ENCODE measurements at places on chromosomes 1 and 21.

GRCh38 chr1:22910286-22910685, 62.4 kb downstream of the LACTBL1 start:
- DNase-seq, result no peak

DNA sequence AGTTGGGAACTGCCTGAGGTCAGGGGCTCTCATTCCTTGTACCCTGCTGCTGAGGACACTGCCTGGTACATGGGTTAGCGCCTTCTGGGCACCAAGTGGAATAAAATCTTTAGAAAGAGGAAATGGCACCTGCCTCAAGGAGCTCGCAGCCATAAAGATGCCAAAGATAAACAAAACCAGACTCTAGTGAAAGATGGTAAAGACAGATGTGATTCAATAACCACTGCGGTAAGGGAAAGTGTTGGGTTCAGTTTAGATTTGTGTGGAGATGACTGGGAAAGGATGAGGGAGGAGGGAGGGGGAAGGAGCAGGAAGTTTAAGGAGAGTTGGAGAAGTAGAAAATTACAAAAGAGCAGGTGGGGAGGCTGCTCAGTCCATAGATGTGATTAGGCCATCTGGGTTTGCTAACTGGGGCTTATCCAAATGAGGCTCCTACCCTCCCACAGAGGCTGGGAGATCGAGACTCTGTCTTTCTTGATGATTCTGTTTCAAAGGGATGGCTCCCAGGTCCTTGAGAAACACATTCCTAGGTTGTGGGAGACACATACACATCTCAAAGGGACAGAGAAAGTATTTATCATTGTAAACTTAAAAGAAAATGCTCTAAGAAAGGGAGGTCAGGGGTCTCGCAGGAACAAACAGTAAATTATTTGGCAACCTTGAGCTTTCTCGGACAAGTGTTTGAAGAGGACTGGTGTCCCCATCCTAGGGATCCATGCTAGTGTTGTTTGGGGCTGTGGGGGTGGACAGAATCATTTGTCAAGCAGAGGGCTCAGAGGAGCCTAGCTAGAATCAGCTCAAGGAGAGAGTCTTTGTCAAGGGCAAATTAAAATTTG, 65.7 kb upstream of the MORC3 start:
- DNase-seq, result no peak

DNA sequence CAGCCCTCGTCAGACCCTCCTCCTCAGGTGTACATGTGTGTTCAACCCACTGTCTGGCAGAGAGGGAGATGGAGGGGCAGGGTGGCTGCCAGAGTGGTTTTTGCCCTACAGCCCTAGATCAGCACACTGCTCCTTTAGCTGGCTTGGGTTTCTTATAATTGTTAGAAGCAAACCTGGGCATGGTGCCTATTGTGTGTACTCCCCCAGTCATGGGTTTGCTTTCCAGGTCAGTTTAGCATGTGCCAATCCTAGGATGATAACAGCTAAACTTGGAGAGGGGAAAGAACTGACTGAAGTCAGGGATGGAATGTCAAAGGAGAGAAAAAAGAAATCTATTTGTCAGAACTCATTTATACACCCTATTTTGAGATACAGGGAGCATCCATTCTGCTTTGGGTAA, 63.3 kb downstream of the UCK2 start:
- no peak for DNase-seq

DNA sequence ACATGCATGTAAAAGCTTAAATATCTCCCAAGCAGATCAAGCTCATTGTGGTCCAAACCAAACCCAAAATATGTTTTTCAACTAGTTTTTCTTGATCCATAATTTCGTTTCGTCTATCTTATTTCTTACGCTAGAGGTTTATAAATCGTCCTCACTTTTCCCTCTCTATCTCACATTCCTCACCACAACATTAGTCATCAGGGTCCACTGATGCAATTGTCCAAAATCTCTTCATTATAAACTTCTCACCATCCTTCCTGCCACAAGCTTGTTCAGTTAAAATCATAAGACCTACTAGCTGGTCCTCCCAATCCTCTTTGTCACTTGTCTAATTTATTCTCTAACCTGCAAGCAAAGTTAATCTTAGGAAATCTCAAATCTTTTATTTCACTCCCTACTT, 173.0 kb upstream of the PALMD start:
- DNase-seq, result no peak

- DNase-seq, result no peak
Measured at GRCh38 chr1:1419363-1419812, 1.7 kb downstream of the ANKRD65 start.

- DNase-seq, result no peak
Measured at GRCh38 chr1:59678493-59679228, 136.1 kb upstream of the HOOK1 start.

GRCh38 chr1:23167353-23168078, 1.1 kb downstream of the LUZP1 start:
- DNase-seq, result no peak

GRCh38 chr21:39610703-39611102, 2.0 kb upstream of the B3GALT5 start:
- no peak for DNase-seq

DNA sequence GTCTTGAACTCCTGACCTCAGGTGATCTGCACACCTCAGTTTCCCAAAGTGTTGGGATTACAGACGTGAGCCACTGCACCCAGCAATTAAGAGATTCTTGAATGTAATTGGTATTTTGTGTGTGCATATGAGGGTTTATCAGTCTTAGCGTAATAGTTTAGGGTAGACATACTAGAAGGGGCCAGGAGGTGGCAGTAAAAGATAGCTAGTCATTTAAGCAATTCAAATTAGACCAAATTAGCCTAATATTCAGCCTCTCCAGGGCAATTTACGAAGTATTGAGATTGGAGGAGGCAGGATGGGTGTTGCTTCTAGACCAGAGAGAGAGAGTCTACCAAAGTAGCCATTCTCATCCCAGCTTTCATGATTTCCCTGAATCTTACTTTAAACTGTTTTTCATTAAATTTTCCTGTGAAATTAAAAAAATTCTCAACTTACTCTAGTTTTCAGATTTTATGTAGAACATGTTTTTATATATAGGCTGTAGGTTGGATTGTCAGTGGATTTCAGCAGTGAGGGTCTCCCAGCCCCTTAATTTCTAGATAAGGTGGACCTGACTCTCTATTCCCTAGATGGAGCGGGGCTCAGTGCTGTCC, 119.7 kb downstream of the HHAT start:
- peak; percentile 9 for DNase-seq

DNA sequence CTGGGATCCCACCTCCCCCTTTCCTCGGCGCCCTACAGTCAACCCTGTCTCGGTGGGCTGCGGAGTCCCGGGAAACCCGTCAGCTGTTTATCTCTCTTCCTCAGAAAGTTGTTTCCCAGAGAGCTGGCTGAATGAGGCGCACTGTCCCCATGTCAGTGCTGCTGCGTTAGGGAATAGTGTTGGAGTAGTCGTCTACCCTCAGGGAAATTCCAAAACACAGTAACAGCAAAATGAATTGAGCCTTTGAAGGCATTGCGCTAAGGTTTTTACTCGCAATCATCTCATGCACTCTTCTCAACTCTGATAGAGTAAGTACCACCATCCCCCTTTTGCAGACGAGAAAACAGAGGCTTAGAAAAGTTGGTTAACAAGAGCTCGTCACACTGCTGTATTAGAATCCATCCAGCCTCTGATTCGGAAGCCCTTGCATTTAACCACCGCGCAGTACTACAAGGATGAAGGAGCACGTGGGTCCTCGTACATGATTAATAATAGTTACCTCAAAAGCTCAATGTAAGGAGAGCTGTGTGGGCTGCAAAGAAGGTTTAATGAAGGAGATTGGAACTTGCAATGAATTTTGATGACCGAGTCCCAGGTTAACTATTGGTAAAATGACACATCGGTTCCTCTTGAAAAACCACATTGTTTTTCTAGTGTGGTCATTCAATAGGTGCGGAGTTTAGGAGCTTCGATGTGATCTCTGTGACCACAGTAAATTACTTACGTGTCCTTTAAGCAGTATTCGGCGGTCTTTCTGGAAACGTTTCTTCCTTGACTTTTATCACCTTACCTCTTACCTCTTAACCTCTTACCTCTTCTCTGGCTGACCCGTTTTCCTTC, 788 bp upstream of the EDEM3 start:
- DNase-seq, result no peak

DNA sequence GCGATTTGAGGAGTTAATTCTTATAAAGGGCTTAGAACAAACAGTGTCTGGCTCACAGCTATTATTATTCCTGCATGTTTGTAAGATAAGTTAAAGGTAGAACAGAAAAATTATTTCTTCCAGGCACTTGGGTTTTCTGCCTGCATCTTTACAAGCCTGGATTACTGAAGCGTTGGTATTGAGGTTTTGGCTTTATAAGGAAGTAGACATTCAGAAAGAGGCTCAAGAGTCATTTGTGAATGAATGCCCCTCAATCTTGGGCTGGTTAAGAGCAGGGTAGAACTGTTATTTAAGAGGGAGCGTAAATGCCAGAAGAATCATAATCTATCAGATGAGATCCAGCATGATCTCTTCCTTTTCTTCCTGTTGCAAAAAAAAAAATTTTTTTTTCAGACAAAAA, 77.3 kb upstream of the ARID1A start:
- no peak for DNase-seq

DNA sequence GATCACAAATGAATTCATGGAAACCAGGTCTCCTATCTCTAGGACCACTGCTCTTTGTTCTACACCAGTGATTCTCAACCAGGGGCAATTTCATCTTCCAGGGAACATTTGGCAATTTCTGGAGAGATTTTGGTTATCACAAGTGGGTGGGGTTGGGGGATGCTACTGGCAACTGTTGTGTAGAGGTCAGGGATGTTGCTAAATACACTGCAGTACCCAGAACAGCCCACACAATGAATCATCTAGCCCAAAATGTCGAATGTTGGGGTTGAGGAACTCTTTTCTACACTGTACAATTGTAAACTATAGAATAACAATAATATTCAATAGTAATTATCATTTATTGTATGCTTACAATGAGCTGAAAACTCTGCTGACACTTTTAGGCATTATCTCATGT, 55.7 kb upstream of the UBE2U start:
- no peak for DNase-seq

GRCh38 chr1:102434421-102434820, 437.7 kb upstream of the OLFM3 start:
- DNase-seq, result peak; percentile 1

- DNase-seq, result peak; percentile 57
Measured at GRCh38 chr21:42593007-42593814, 60.2 kb upstream of the PDE9A start.

GRCh38 chr1:112735752-112736151, 20.6 kb upstream of the PPM1J start:
- no peak for DNase-seq

DNA sequence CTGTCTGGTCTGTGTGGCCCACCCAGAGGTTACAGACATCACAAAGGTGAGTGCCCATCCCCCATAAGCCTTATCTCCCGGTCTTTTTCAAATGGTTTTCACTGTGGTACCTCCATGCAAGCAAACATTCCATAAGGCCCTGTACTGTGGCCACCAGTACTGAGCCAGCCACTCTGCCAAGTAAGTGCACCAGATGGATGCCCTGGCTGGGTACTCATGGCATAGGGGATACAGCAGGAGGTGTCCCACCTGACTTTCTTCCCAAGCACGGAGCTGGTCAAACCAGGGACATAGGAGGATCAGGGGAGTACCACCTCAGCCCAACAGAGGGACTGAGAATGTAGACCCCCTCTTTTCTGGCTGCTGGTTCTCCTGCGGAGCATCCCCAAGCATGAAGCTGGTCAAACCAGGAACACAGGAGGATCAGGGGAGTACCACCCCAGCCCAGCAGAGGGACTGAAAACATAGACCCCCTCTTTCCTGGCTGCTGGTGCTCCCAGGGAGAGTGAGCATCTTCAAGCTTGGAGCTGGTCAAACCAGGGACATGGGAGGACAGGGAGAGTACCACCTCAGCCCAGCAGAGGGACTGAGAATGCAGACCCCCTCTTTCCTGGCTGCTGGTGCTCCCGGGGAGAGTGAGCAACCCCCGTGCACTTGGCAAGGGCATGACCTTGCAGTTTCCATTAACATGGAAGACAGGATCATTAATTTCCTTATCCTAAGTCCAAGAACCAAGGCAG, 81.8 kb upstream of the KLHDC7A start:
- DNase-seq, result no peak

GRCh38 chr1:9957726-9958125, 14.5 kb downstream of the NMNAT1 start:
- DNase-seq, result no peak

GRCh38 chr1:17075470-17076255, 21.8 kb upstream of the SDHB start:
- DNase-seq, result no peak

- DNase-seq, result no peak
Measured at GRCh38 chr1:171984850-171985485, 143.7 kb downstream of the DNM3 start.

DNA sequence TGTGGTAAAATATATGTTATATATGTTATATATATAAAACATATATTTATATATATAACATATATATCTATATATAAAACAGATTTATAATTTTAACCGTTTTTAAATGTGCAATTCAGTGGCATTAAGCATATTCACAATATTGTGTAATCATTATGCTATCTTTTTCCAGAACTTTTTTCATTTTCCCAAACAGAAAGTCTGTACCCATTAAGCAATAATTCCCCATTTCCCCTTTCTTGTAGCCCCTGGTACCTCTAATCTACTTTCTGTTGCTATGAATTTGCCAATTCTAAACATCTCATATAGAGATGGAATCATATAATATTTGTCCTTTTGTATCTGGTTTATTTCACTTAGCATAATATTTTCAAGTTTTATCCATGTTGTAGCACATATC, 10.7 kb upstream of the ARHGEF11 start:
- DNase-seq, result no peak

DNA sequence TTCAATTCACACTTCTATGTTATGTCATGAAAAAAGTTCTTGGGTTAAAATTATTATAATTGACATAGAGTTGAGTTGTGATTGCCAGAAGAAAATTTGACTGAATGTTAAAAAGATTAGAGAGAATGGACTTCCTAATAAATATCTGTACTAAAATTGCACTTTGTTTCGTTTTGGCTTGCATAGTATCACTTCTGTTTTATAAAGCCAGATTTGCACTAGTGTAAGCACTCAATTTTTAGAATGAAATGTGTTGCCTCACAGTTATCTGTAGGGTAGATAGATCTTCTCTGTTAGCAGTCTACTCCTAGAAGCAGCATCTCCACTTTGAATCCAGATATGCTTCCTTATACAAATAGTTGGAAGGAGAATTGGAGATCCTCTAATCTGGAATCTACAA, 95.2 kb upstream of the MPC2 start:
- no peak for DNase-seq

DNA sequence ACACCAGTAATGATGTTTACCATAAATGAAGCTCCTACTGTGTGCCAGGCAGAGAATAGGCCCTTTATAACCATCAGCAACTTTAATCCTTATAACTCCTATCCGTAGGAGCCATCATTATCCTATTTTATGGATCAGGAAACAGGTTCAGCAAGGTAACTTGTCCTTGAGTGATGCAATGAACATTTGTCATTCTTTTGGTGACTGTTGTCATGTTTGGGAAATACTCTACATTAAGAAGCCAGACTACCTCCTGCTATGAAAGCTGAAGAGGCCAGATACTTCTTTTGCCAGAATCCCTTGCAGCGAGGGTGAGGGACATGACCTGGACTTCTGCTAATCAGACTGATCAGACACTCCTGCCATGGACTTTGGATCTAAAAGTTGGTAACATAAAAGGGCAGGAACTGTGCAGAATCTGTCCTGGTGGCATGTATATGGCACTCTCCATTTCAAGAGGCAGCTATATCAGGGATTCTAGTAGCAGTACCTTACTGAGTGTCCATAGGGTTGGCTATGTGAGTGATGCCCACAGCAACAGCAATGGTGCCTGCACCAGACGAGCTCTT, 33.1 kb upstream of the SRRM1 start:
- no peak for DNase-seq

All from stimulated activated CD4-positive, alpha-beta T cell treated with anti-CD3 and anti-CD28 coated beads, Interleukin-2, amount 100 ng/mL, for 48 hours (primary cell).